ENCODE measurements at places on chromosomes 16 and 17.

DNA sequence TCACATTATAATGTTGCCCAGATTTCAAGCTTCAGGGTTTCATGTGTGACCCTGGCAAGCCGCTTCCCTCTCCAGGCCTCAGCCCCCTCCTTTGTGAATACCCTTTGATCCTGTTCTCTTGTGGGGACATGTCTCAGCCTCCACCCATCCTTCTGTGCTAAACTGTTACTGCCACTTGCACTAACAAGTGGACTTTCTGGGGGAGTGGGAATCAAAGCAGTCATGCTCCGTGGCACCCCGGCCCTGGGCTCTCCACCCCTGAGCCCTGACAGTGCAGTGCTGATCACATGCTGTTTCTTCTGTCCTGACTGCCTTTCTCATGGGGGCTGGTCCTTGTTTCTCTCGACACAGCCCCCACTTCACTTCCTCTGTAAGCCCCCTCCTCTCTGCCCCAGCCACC lies 9.7 kb upstream of the DCAF7 start:
- DNase-seq = no peak

DNA sequence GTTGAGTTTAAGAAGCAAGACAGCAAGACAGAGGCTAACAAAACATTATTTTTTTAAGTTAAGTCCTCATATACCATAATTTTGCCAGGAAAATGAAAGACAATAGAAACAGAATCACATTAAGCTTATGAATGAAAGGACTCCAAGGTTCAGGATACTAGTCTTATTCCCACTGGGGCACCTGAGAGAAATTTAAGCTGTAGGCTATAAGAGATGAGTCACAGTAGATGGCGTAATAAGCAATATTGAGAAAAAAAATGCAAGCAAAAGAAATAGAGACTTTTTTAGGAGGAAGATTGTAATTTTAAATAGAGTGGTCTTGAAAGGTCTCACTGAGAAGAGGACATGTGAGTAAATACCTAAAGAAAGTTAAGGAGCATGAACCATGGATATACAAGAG lies 57.1 kb upstream of the KIF2B start:
- no peak for DNase-seq

DNA sequence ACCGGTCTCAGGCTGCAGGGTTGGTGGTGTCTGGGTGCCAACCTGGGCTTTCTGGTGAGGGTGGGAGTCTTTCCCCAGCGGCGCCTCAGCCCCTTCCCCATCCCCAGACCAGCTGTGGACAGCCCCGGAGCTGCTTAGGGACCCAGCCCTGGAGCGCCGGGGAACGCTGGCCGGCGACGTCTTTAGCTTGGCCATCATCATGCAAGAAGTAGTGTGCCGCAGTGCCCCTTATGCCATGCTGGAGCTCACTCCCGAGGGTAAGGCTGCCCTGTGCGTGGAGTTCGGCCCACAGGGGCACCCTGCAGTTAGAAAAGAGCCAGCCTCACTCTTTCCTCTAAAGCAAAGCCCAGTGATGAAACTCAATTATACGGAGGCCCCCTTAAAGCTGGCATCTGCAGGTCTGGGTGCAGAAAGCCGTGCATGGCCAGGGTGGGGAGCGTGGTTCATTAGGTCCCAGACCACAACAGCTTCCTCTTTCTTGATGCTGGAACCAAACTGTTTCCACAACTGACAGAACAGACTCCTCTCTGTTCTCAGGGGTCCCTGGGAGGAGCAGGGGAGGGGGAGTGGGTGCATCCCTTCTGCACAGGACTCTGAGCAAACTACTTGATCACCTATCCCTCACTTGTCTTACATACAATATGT lies 10.7 kb downstream of the GUCY2D start:
- DNase-seq = no peak

DNA sequence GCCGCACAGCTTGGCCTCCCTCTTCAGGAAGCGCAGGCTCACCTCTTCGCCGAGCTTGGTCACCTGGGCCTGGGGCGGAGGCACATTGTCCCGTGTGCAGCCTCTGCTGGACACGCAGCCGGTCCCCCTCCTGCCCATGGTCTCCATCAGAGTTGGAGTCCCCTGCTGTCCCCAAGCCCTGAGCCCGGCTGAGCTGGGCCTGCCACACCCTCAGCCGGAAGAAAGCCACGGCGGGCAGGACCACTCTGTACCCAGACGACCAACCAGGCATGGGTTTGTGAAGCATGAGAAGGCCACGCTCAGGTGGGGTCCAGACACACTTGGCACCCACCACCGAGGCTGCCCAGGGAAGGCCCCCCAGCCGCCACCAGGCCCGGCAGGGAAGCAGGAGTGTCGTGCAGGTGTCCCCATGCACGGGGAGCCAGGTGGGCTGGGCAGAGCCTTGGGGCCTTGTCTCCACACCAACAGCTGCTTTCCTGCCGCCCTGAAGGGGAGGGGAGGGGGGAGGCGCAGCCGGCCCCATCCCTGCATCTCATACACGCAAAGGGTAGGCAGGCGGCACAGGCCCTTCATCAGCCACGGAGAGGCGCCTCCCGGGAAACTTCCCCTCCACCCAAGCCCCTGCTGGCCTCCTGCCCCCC lies 5.2 kb downstream of the CCDC154 start:
- peak; percentile 91 for DNase-seq

GRCh38 chr16:81251871-81252270 lies 13.4 kb downstream of the BCO1 start:
- no peak for DNase-seq

DNA sequence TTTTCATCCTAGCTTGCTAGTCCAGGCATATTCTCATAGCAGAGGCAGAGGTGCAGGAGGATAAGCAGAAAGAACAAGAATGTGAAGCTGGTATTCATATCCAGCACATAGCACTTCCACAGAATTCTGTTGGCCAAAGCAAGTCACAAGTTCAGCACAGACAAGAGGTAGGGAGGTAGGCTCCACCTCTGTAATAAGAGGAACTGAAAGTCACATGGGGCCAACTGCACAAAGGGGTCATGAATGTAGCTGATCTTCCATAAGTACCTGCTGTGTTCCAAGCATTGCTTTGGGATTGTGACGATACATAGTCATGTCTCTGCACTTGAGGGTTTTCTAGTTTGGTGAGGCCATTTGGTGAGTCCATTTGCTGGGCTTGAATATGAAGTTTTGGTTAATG lies 110.8 kb upstream of the MPHOSPH6 start:
- DNase-seq = no peak

DNA sequence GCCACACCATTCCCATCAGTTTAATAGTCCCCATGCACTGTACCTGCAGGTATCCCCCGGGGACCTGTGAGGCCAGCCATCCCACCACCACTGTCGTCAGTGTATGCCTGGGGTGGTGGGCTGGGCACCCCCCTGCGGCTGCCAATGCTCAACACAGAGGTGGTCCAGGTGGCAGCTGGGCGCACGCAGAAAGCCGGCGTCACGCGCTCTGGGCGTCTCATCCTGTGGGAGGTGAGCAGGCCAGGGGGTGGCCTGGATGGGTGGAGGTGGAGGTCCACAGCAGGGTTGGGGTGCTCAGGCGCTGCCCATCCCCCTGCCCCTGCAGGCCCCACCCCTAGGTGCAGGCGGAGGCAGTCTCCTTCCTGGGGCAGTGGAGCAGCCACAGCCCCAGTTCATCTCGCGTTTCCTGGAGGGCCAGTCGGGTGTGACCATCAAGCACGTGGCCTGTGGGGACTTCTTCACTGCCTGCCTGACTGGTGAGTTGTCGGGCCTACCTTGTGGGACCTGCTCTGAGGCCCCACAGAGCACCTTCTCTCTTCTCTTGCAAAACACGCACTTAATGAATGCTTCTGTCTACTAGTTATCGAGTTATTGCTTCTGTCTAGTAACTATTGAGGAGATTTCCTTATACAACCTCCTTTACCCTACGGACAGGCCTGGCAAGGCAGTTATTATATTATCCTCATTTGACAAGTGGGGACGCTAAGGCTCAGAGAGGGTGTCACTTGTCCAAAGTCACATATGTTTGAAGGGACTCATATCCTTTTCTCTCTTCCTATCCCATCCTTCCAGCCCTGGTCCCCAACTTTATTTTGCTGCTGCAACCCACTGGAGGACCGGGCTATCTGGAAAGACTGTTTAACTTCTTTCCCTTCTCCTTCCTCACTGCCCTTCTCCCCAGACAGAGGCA lies 5.8 kb upstream of the TRAF4 start:
- no peak for DNase-seq

- no peak for DNase-seq
Measured at GRCh38 chr16:88809068-88809675, 2.6 kb downstream of the APRT start.

GRCh38 chr16:73213732-73214455 lies 166.0 kb upstream of the ZFHX3 start:
- no peak for DNase-seq

- no peak for DNase-seq
Measured at GRCh38 chr17:20074489-20074888, 65.3 kb downstream of the SPECC1 start.

DNA sequence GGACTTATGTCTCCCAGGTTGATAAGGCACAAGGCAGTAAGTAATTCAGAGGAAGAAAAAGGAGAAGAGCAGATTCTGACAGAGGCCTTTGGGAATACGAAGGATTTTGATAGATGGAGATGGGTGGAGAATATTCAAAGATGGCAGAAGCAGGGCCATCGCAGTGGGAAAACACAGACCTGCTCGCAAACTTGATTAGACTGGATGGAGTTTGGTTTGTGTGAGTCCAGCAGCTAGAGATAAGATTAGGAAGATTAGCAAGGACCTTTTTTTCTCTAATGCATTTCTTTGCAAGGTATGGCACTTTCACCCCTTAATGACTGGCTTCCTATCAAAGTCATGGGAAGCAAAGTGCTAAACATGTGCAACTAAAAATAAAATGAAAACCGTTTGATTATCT lies 196.7 kb downstream of the FTO start:
- no peak for DNase-seq

DNA sequence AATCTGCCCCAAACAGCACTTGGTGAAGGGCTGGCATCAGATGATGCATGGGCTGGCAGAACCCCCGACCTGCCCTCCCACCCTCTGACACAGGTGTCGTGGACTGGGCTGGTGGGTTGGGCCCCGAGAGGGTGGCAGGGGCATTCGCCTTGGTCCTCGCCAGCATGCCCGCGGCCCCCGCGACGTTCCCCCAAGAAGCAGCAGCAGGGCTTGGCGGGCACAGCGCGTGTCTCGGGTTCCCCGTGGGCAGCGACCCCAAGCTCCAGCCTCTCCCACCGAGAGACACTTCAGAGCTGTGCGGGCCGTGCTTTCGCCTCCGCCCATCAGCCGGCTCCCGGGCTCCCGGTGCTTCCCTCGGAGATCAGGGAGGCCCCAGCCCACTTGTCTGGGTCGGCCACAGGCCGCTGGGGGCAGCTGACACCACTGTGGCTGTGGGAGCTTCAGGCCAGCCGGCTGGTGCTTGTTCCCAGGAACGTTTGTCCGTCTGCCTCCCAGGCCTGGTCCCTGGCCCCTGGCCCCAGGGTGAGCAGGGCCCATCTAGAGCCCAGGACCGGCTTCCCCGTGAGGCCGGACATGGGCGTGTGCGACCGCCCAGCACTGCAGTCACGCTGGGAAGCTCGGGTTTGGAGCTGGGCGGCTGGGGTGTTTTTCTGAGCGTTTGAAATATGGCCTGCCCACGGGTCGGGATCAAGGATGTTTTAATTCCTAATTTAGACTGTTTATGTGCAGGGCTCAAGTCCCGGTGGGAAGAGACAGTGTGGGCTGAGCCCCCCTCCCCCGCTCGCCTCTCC lies 16.6 kb downstream of the CACNA1H start:
- no peak for DNase-seq

GRCh38 chr16:66691234-66691633 lies 5.3 kb downstream of the CMTM4 start:
- no peak for DNase-seq

DNA sequence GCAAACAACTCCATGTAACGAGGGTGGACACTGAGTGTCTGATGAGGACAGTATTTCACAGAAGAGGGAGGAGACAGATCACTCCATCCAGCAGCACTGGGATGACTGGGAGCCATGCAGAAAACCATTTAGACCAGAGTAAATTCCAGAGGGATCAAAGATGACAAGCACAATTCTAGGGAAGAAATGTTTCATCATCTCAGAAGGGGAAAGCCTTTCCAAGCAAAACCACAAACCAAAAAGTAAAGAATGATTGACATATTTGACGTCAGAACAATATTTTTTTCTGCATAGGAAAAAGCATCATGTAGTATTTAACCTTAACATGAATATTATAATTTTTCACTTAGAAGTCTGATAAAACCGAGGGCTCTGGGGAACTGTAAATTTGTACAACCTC lies 4.8 kb downstream of the DNASE1 start:
- DNase-seq = no peak

DNA sequence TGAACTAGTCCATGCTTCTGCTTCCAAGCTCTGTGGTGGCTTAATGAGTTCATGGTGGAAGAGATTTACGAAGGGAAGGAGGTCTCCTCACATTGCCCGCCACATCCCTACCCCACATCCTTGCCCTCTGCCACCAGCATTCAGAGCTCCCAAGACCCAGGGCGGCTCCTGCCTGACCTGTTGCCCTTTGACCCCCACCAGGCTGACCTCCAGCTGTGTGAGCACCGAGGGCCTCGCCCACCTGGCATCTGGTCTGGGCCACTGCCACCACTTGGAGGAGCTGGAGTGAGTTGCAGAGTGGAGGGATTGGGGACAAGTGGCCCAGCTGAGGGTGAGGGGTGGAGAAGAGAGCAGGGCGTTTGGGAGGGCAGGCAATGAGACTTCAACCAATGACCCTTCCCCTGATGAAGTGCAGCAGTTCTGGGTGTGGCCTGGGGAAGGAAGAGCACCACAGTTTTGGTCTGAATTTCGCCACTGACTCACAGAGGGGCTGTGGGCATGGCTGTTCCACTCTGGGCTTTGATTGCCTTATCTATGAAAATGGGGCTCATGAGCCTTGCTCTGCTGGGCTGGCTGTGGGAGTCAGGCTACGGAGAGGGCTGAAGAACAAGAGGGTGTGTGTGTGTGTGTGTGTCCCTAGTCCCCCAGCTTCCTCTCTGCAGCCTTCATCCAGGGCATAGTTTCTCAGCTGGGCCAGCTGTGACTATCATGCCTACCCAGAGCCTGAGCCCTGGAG lies 22.6 kb upstream of the CPNE2 start:
- DNase-seq = no peak

- no peak for DNase-seq
Measured at GRCh38 chr17:35548978-35549377, 11.5 kb upstream of the SLFN12L start.

- no peak for DNase-seq
Measured at GRCh38 chr16:1567988-1568387, 34.5 kb downstream of the TMEM204 start.

- DNase-seq = no peak
Measured at GRCh38 chr16:75193265-75193650, 13.7 kb downstream of the CTRB2 start.

DNA sequence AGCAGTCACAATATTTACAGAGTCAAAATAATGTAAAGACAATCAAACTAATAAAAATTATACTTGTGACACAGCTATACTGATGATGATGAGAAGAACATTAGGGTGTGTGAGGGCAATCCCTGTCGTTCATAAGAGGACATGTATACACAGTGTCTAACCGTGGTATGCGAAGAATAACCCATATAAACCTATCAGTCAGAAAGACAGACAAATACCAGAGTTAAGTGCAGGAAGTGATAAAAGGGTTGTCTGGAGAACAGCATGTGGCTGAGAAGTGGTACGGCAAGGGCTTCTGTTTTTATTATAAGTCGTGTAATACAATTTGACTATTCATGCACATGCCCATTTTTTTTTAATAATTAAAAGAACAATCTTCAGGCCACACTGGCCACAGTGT lies 46.7 kb downstream of the LMF1 start:
- no peak for DNase-seq

GRCh38 chr17:70111201-70111600 lies 36.2 kb downstream of the KCNJ16 start:
- DNase-seq = no peak

Measured in NCI-H146 (cell line).